ENCODE measurements at places on chromosomes 4 and X. TPM values are rescaled to one million over a fixed set of nuclear protein-coding genes. Genes with fewer than 3 reads are reported as not detected.
A peak's percentile ranks its signal among the peaks of the same experiment; 100 is the strongest.

FGA gene
- 1.4 TPM for total RNA-seq

COX7B2 gene
- total RNA-seq, result not detected

HSFX3 gene
- not detected for total RNA-seq

RNF128 gene
- total RNA-seq, result 13.3 TPM

P2RY4 gene
- 0.37 TPM for total RNA-seq

DNA sequence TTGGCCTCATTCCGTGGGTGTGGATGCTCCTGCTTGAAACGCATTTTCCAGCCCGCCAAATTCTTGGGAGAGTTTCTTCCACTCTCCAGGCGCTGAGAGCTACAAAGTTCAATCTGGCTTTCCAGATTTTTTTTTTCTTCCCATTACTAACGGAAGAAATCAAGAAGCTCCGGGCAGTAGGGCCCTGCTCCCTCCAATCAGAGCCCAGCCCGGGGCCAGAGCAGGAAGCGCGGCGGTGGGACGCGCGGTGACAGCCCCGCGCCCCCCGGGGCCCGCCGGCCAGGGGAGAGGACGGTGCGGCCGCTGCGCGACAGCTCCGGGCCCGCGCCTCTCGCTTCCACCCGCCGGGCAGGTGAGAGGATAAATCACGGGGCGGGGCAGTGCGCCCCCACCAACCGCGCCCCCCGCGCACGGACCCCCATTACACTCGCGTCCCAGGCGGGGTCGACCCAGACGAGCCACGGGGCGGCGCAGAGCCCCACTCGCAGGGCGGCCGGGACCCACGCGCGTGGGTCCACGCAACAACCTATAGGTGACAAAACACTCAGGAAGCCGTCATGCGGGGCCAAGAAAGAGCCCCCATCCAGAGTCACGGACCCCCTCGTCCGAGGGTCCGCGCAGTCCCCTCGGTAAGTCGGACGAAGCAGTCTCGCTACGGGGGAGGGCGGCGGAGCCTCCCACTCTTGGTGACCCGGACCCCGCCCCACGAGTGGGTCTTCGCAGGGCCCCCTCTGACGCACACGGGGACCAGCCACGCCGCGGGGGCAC is 868 bp downstream of the AFAP1 start:
- peaks cover 6% of the 10 kb centered on the region for H3K4me1 ChIP-seq
- peak overlapping the region; percentile 72 for H3K27ac ChIP-seq
- DNase-seq, result peak; percentile 83
- no peaks in the 10 kb centered on the region for H3K27me3 ChIP-seq
- H3K36me3 ChIP-seq, result peaks cover 3% of the 10 kb centered on the region
- H3K4me3 ChIP-seq, result peak overlapping the region; percentile 89

DNA sequence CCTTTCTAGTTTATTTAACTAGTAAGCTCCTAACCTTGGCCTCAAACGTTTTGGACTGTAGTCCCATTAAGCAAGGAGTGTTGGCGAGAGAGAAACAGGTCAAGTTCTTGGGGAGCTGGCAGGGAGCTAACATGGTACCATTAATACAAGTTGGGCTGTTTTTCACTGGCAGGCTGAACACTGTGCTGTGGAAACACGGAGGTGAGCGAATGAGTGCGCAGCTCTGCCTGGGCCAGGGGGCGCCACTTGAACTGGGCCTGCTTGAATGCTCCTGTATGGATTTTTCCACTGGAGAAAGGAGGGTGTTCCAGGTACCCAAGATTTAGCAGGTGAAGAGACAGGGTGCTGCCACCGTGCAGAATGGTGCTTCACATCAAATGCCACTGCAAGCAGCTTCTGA is 7.4 kb upstream of the SMS start:
- H3K36me3 ChIP-seq, result no peaks in the 10 kb centered on the region
- no peak overlapping the region for H3K27ac ChIP-seq
- no peak overlapping the region for H3K4me3 ChIP-seq
- H3K27me3 ChIP-seq, result no peaks in the 10 kb centered on the region
- no peaks in the 10 kb centered on the region for H3K4me1 ChIP-seq
- no peak for DNase-seq

- H3K4me1 ChIP-seq, result peaks cover 6% of the 10 kb centered on the region
- no peaks in the 10 kb centered on the region for H3K27me3 ChIP-seq
- no peak overlapping the region for H3K4me3 ChIP-seq
These were observed 67.0 kb upstream of the FAT1 start for GRCh38 chr4:186790630-186791029.

DNA sequence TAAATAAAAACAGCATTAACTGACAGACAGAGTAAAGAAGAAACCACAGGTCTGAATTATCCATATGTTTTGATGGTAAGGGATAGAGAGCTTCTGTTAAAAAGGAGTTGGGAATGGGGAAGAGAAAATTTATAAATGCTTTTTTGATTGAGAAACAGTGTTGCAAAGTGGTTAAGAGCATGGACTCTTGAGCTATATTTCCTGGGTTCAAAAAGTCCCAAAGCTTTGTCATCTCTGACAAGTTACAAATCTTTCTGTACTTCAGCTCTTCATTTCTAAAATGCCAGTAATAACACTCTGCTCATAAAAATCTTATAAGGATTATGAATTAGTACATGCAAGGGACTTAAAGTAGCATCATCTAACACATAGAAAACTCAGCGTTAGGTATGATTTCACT is 62.2 kb downstream of the N4BP2 start:
- no peak overlapping the region for H3K27ac ChIP-seq
- no peak for DNase-seq
- H3K4me3 ChIP-seq, result no peak overlapping the region
- H3K36me3 ChIP-seq, result peaks cover 2% of the 10 kb centered on the region

DNA sequence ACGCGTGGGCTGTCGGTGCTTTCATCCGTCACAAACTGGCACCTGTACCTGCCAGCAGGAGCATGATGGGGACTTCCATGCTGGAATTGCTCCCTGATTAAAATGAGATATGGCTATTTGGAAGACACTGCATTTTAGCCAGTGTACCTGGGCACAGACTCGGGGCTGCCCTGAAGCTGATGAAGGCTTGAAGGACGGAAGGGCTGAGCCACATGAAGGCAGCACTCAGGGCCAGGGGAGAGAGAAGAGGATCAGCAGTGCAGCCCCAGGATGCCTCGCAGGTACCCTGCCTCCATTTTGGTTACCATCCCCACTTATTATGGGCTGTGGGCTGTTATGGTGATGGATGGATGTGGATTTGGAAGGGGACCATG is 79.0 kb downstream of the CRMP1 start:
- no peak overlapping the region for H3K4me3 ChIP-seq
- no peaks in the 10 kb centered on the region for H3K4me1 ChIP-seq
- H3K27ac ChIP-seq, result no peak overlapping the region
- H3K36me3 ChIP-seq, result no peaks in the 10 kb centered on the region
- no peaks in the 10 kb centered on the region for H3K27me3 ChIP-seq

DNA sequence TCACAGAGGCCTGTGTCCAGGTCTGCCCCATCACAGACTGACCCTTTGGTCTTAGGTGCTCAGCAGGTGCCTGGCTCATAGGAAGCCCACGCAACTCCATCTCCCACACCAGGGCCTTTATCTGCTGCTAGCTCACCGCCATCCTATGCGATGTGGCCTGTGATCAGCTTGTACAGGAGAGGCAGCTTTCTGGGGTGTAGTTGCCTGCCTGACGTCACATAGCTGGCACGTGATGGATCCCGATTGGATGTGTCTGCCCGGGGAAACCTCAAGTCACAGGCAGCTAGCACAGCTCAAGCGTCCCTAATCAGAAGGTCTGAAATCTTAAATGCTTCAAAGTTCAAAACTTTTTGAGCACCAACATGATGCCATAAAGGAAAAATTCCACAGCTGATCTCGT is 41.2 kb upstream of the CLDN34 start:
- no peaks in the 10 kb centered on the region for H3K36me3 ChIP-seq
- H3K27ac ChIP-seq, result no peak overlapping the region
- no peaks in the 10 kb centered on the region for H3K4me1 ChIP-seq
- DNase-seq, result no peak
- no peak overlapping the region for H3K4me3 ChIP-seq
- no peaks in the 10 kb centered on the region for H3K27me3 ChIP-seq

DNA sequence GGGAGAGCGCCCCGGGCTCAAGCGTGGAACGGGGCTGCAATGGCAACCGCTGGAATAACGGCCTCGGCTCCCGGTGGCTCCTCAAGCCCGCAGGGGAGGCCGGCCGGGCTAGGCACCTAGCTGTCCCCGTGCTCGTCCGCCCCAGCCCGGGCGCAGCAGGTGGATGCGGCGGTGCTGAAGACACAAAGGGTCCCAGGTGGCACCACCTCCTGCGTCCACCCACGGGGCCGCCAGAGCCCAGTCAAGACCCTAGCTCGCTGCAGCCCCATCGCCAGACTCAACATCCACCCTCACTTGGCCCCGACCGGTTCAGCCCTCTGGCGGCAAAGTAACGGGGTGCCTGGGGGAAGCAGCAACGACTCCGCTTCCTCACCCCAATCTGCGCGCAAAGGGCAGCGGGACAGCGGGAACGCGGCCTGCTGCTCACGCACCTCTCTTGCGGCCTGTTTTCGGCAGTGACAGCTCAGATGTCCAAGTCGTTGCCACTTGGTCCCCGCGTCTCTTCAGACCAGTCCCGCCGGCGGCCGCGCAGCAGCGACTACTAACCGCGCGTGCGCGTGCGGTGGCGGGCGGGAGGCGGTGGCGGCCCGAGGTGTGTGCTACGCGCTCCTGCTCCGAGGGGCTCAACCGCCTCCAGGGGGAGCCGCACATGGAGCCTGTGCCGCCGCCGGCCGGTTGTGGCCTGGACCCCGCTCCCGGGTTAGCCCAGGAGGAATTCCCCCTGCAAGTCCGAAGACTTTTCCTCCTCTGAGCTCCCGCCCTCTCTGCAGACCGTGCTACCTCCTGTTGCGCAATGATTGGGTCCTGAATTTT is at the start of gene CLGN:
Gene CLGN, minus strand, starts transcription at position 543 of the 813 bp plus-strand sequence. CDS start 14,570 bp downstream, outside the sequence.
- peak; percentile 88 for DNase-seq
- no peaks in the 10 kb centered on the region for H3K4me1 ChIP-seq
- peak within 1 kb of the TSS; percentile 72 for H3K4me3 ChIP-seq
- no peak within 1 kb of the TSS for H3K27ac ChIP-seq
- peaks cover 2% of the 10 kb centered on the region for H3K36me3 ChIP-seq

DNA sequence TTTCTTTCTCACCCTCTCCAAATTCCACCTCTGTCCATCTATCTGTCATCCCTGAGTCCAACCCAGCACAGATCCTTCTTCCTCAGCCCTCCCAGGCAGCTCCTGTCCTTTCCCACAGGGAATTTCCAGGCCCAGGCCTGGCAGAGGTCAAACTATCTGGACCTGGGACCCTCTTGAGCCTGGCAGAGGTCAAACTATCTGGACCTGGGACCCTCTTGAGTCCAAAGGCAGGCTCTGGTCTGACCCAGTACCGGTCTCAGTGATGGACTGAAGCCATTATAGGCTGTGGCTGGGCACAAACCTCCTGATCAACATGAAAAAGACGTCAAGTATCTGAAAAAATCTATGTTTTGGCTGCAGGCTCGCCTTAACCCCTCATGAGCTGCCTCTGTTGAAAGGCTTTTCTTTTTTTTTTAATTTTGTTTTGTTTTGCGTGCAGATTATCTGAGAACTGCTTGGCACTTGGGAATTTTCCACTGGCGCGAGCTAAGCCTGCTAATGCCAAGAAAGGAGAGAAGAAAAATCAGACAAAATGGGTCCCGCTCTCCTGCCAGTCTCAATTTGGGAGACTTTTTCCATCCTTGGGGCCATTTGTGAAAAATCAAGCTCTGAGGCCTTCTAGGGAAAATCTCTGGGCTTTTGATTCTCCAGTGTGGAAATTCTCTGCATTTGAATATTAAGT is 31.2 kb downstream of the MSX1 start:
- no peak overlapping the region for H3K4me3 ChIP-seq
- DNase-seq, result peak; percentile 60
- H3K4me1 ChIP-seq, result peaks cover 9% of the 10 kb centered on the region
- no peaks in the 10 kb centered on the region for H3K36me3 ChIP-seq
- peaks cover 23% of the 10 kb centered on the region for H3K27me3 ChIP-seq
- H3K27ac ChIP-seq, result no peak overlapping the region

Measured in lung (tissue), 17 donors.